A172 (cell line): ENCODE measurements at places on chromosomes 4 and X. TPM values are rescaled to one million over a fixed set of nuclear protein-coding genes. Genes with fewer than 3 reads are reported as not detected.

SSX2B gene
- total RNA-seq, result not detected in 2 replicates

DNA sequence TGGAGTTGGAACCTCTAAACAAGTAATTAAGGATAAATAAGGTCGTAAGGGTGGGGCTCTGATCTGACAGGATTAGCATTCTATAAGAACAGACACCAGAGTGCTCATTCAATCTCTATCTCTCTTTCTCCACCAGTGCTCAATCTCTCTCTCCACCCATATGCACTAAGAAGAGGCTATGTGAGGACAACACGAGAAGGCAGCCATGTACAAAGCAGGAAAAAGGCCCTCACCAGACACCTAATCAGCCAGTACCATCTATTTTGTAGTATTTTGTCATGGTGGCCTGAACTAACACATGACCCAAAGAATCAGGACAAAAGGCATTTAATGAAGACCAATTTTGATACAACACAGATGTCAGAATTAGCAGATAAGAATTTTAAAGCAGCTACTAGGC lies 16.8 kb downstream of the RFC1 start:
- no peak for DNase-seq

FGB gene
- total RNA-seq, result not detected in 2 replicates

DNA sequence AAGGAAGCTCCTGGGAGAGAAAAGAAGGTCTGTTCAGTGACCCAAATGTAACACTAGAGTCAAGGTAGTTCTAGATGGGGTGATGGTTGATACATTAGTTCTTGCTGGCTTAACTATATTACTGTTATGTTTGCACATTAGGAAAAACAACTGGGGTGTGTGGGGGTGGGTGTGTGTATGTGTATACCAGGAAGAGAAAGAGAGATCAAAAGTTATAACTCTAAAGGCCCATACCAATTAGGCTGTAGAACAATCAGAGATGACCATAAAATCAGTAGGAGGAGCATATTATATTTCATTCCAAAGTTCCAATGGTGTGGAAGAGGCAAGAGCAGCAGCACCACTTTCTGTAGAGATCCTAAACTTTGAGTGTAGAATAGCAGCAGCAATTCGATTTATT lies 134.7 kb upstream of the FMR1 start:
- DNase-seq, result no peak

RIBC1 gene
- 0.48 and 2.6 TPM in 2 replicates for total RNA-seq

- DNase-seq, result peak; percentile 29
Measured at GRCh38 chr4:106063009-106063408, 167.7 kb downstream of the NPNT start.

- no peak for DNase-seq
Measured at GRCh38 chr4:66330125-66330524, 659.8 kb upstream of the EPHA5 start.

SPANXN3 gene
- not detected in 2 replicates for total RNA-seq

TLR7 gene
- not detected in 2 replicates for total RNA-seq

FHIP1A gene
- 3.0 and 38.0 TPM in 2 replicates for total RNA-seq

NPY5R gene
- total RNA-seq, result not detected in 2 replicates

ERCC6L gene
- 16.3 and 19.0 TPM in 2 replicates for total RNA-seq

DNA sequence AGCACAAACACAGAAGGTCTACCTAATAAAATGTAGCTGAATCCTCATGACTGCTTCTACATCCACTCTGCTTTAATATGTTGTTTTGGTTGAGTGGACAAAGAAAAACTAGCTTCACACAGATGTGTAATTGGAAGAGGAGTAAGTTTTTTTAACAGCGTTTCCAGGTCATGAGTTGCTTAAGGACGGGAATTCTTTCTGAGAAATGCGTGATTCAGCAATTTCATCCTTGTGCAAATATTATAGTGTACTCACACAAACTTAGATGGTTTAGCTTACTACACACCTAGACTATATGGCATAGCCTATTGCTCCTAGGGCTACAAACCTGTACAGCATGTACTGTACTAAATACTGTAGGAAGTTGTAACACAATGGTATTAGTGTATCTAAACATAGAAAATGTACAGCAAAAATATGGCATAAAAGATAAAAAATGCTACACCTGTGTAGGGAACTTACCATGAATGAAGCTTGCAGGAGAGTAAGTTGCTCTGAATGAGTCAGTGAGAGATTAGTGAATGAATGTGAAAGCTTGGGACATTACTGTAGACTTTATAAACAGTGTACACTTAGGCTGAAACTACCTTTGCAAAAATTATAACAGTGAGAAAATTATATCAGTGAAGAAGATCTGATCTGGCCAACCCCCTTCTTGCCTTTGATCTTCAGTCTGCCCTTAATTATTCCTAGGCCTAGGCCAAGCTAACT lies 70.8 kb upstream of the IL15 start:
- no peak for DNase-seq

GRCh38 chr4:57114973-57115372 lies 4.8 kb upstream of the IGFBP7 start:
- DNase-seq, result peak; percentile 85

SPOCK3 gene
- 0.19 and 0.26 TPM in 2 replicates for total RNA-seq

DNA sequence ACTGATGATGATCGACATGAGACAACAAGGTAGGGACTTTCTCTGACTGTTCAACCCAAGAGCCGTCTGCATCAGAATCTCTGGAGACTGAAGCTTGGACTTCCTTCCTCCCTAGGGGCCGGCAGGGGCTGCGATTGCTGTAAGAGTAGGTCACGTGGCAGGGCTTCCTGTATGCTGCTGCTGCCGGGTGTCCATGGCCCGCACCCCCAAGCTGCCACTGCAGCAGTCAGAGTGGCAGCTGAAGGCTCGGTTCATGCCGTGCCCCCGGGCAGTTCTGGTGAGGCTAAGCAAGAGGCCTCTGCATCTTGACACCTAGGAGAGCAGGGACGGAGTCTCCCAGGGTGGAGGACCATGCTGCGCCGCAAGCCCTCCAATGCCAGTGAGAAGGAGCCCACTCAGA lies at the start of gene SASH3:
SASH3 (plus strand) TSS at position 203 of the 400 bp plus-strand sequence; CDS start at position 352, 149 bp downstream.
- DNase-seq, result no peak

FAT4 gene
- total RNA-seq, result 2.7 and 3.2 TPM in 2 replicates

DNA sequence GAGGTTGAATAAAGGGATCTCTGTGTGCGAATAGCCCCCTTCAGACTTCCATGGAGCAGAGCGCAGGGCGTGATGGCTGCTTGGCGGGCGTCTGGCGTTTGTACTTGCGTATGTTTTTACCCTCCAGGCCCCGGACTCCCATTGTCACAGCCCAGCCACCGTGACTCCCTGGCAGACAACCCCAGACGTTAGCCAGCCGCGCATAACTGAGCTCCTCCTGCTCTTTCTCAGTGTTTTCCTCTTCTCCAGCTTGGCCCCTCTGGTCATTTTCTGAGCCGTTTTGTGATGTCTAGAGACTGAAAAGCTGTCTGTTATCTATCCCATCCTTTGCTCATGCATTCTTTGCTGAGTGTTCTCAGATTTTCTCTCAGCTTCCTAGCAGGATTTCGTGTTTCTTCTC lies 54.3 kb downstream of the IGFBP7 start:
- no peak for DNase-seq

LIN54 gene
- 33.5 and 35.1 TPM in 2 replicates for total RNA-seq

HSD17B11 gene
- 107 and 159 TPM in 2 replicates for total RNA-seq

ATP1B4 gene
- total RNA-seq, result not detected in 2 replicates

DNA sequence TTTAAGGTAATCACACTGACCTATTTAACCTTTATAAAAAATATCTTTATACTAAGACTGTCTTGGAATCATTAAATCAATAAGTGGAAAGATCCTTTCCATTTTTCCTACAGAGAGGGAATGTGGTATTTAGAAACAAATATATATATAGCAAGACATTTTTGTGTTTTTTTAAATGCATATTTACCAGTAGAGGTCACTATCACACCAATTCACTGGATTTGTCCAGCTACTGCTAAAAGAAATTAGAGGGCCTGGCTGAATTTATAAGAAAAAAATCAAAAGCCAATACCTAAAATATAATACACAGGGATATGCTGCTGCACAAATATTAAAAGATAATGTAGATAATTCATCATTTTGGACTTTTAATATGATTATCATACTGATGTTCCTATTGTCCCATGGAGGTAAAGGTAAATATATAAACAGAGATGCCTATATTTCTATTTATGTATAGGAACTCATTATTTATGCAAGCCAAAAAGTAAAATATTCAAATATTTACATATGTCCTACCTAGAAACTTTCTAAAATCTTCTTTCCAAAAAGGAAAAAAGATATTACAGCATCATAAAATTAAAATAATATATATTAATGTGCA lies 69.5 kb downstream of the PDE5A start:
- DNase-seq, result peak; percentile 41

DNA sequence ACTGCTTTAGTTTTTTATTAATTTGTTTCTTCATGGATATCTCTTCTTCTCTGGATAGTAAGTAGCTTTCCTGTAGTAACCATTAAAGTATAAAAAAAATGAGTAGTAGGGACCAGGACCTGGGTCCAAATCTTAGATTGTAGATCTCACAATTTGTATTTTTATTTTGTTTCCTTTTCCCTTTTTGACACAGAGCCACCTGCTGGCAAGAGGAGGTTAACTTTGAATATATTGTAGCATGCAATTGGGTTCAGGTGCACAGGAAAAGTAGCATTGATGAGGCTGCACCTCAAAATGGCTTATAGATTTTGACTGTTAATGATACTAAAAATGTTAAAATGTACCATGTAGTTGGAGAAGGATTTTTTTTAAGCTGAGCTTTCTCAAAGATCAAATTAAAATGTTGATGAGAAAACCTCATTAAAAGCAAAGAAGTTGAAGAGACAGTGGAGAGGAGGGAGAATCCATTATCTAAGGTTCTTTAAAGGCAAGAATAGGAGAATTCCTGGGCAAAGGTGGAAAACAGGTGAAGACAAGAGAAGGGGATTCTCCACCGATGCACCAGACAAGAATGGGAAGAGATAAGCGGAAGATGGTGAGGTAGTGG lies 48.3 kb upstream of the HPGDS start:
- DNase-seq, result no peak

FGFBP2 gene
- not detected in 2 replicates for total RNA-seq

- no peak for DNase-seq
Measured at GRCh38 chr4:40514497-40514951, 115.1 kb downstream of the RBM47 start.

DNA sequence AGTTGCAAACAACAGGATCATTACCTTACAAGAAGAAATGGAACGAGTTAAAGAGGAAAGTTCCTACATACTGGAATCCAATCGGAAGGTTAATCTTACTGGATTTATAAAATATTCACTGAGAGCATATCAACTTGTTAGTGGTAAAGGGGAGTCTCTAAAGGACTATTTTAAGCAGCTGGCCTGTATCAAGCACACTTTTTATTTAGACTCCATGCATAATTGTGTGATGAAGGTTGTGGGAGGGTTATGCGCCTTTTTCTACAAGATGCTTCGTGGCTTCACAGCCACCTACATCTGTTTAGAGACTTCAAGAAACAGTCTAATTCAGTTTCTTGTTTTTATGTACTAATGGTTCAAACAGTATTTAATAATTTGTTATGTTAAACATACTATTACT lies 56.6 kb downstream of the GRSF1 start:
- DNase-seq, result no peak

PRDM5 gene
- 13.1 and 14.6 TPM in 2 replicates for total RNA-seq

DNA sequence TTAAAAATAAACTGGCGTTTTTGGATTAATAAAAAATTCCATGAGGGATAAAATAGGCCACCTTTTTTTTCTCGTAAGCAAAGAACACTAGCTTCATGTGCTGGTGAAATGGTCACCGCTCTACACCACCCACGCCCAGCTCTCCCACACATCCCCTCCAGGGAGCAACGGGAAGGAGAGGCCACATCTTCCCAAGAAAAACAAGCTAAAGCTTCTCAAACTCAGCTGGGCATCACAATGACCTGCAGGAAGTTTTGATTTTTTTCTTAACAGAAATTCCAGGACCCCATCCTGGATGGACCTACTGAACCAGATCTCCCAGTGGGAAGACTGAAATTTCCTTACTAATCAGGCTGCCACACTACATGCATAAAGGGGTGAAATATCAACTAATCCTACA lies 9.8 kb downstream of the TSPAN5 start:
- DNase-seq, result no peak

DNA sequence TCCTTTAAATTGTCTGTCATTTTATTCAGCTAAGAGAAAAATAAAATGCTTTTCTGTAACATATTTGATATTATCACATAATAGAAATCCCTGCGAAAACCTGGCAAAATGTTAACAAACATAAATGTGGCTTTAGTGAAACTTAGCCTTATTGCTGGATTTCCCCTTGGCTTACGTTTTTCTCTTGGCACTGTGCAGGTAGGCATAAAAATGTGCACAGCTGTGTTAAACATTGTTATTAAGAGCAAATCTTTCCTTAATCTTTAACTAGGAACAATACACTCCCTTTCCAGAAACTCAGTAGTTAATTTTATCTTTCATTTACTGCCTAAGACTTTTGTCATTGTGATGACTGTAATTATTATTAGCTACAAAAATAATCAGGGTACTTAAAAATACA lies 202.4 kb upstream of the GNPDA2 start:
- no peak for DNase-seq

DNA sequence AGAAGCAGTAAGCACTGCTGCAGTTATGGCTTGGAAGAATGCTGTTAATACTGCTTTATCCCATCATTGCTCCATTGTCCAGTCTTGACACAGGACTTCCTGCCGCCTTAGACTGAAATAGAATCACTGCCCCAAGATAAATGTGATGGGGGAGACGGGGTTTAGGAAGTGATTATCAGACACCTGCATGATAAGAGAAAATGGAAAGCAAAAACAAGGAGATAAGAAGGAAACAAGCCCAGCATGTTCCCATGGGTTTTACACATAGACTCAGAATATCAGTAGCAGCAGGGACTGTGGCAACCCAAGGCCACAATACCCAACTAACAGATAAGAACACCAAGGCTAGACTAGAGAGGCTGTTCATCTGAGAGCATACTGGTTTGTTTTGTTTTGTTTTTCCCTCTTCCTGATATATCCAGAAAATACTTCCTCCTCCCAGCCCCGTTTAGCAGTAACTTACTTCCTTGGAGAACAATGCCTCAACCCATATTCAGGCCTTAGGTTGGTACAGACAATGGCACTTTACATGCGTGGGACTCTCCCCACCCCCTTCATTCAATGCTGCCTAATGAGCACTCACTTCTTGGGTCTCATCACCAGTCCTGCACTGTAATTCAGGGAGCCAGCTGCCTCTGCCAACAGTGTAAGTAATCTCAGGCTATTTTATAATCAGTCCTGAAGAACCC lies 232.6 kb downstream of the CBR4 start:
- no peak for DNase-seq

DNA sequence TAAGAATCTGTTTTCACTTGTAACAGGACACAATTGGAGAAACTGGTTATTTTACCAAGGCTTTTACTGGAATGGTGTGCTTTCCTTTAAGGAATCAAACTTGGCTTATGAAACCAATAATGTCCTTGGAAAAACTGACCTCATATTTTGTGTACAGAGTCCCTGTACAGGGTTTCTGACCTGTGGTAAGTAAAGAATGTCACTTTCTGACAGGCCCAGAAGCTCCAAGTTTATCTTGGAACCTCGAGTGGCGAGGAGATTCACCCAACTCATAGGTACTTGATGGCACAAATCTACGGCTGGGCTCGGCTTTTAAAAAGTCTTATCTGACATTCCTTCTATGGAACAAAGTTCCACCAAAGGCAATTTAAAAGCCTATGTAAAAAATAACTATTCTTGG lies 17.0 kb downstream of the ASIC5 start:
- no peak for DNase-seq

HELT gene
- total RNA-seq, result not detected in 2 replicates

USP9X gene
- total RNA-seq, result 75.9 and 89.6 TPM in 2 replicates

TMEM144 gene
- total RNA-seq, result 5.4 and 7.4 TPM in 2 replicates

GRCh38 chr4:36551697-36552214 lies 270.3 kb downstream of the DTHD1 start:
- peak; percentile 22 for DNase-seq
